ENCODE measurements at places on chromosomes 5 and 9.

DNA sequence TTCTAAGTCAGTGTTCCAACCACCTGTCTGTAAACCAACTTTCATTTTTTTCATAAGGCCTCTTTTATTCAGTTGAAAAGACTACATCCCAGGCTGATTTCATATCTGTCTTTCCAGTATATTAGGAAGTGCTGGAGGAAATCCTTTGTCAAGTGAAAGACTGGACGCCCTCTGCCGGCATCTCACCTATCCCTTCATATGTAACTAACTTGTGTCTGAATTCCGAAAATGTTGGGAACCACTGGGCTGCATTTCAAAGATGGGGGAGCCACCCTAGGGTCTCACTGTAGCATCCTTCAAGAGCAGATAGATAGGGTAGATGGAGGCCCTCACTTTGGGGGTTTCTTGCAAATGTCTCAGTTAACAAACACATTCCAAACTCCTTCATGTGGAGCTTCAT lies 569.8 kb downstream of the CTNND2 start:
- DNase-seq, result no peak

DNA sequence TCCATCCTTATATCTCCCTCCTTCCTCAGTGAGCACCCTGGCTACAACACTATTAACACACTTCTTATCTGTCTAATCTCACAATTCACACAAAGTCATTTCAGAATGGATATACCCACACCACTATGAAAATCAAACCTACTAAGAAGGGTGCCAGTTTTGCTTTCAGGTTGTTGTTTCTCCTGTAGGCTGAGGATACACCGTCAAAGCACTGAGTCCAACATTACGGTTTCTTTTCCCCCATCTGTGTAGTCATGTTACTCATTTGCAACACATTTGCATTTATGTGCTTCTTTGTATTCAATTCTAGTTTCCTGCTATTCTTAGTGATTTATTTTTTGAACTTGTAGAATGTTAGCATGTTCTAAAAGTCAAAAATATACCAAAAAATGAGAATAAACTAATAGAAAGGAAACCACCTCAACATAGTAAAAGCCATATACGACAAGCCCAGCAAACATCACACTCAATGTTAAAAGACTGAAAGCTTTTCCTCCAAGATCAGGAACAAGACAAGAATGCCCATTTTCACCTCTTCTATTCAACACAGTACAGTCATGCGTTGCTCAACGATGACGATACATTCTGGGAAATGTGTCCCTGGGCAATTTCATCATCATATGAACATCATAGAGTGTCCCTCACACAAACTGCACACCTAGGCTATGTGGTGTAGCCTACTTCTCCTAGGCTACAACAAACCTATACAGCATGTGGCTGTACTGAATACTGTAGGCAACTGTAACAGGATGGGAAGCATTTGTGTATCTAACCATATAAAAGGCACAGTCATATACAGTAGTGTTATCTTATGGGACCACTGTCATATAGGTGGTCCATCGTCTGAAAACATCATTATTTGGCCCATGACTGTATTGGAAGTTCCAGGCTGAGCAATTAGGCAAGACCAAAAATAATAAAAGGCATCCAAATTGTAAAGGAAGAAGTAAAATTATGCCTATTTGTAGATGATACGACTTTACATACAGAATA lies 6.3 kb downstream of the ROR2 start:
- no peak for DNase-seq

- DNase-seq, result no peak
Observed at GRCh38 chr9:112861638-112862555, 28.8 kb downstream of the SLC46A2 start.

- DNase-seq, result no peak
Observed at GRCh38 chr9:113993838-113994540, 84.1 kb downstream of the AMBP start.

GRCh38 chr5:110956913-110957813 lies 114.3 kb upstream of the TSLP start:
- DNase-seq, result no peak

- no peak for DNase-seq
Observed at GRCh38 chr9:97501177-97501971, at the start of gene TMOD1. TMOD1 (plus strand) TSS chr9:97501666; CDS start chr9:97524189, 22,523 bp downstream.

GRCh38 chr5:2895876-2896275 lies 144.4 kb upstream of the IRX2 start:
- no peak for DNase-seq

DNA sequence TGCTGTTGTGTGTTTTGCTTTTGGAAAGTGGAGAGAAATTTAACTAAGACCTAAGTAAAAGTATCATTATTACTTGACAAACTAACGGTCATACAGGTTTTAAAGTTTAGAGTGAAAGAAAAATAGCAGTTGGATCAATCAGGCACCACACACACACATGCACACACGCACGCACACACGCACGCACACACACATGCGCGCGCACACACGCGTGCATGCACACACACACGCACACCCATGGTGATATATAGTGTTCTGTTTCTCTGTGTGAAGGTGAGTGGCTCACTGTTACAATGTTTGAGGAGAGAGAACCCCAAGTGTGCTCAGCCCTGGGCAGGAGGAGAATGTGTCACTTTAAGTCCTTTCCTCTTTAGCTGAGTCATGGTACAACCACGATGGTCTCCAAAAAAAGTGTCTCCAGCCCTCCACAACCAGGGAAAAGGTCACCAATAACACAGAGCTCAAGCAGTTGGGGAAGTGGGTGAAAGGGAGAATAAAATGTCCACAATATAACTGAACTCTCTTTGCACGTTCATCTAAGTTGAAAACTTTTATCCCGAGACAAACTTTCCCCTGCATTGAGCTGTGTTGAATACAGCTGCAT lies 3.2 kb downstream of the ZNF366 start:
- DNase-seq, result no peak

- DNase-seq, result no peak
Observed at GRCh38 chr5:103891151-103891550, 328.6 kb upstream of the NUDT12 start.

GRCh38 chr9:127520941-127521918 lies 69.9 kb downstream of the LRSAM1 start:
- DNase-seq, result no peak

DNA sequence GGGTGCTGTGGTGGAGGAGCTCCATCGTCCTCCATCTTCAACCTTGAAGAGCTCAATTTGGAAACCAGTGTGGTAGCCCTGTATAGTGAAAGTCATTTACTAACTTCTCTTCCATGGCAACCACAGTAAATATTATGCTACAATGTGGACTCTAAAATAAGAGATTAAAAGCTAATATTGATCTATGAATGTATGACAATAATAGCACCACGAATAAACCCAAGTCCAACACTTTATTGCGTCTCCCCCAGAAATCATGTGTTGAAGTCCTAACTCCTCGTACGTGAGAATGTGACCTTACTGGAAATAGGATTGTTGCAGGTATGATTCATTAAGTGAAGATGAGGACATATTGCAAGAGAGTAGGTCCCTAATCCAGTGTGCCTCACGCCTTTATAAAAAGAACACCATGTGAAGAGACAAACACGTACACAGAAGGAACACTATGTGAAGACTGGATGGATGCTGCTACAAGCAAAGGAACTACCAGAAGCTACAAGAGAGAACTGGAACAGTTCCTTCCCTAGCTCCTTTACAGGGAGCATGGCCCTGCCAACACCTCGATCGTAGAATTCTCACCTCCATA lies 276.2 kb downstream of the PDE4D start:
- DNase-seq, result no peak

- no peak for DNase-seq
Observed at GRCh38 chr9:116124472-116125040, 29.0 kb upstream of the PAPPA start.

DNA sequence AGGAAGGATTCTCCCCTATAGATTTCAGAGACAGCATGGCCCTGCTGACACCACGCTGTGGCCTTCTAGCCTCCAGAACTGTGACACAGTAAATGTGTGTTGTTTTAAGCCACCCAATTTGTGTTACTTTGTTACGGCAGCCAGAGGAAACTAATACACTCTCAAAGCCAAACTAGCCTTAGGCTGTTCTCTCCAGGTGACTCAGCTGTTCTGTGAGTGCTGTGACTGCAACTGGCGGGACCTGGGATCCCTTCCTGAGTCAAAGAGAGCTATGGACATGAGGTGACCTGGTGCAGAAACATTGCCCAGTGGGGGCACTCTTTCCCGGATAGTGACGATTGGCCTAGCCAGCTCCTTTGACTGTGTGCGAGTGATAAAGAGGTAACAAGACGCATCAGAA lies 14.0 kb upstream of the MLANA start:
- no peak for DNase-seq

DNA sequence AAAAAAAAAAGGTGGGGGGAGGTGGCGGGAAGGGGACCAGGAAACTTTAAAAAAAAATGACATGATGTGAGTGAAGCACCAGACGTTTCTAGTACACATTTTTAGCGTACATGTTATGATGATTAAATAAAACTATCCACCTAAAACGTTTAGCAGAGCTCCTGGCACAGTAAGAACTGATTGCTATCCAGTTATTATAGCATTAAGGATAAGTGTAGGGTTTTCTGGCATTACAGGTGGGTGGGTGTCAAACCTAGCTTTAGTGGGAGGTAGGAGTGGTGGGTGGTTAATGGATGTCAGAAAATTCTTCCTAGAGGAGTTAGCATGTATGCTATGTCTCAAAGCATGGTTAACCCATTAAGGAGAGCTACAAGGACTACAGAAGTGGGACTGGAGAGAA lies 2329.5 kb downstream of the MAT2B start:
- DNase-seq, result no peak

- no peak for DNase-seq
Observed at GRCh38 chr9:126893079-126893478, 21.5 kb upstream of the RALGPS1 start.

- DNase-seq, result no peak
Observed at GRCh38 chr5:132754111-132754510, 6.9 kb downstream of the CCNI2 start.

DNA sequence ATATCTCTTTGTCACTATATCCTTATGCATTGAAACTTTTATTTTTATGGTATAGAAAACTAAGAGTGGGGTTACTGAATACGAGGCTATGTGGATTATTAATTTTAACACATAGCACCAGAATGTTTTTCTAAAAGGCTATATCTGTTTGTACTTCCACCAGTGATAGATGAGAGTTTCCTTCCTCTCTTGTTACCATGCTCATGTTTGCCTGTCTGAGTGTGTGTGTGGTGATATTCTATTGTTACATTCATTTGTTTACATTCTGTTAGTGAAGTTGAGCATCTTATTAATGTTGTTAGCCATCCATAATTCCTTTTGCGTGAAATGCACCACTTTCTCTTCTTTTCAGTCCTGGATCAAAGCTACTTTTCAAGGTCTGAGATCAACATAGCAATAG lies 54.1 kb upstream of the ALDH1A1 start:
- no peak for DNase-seq

DNA sequence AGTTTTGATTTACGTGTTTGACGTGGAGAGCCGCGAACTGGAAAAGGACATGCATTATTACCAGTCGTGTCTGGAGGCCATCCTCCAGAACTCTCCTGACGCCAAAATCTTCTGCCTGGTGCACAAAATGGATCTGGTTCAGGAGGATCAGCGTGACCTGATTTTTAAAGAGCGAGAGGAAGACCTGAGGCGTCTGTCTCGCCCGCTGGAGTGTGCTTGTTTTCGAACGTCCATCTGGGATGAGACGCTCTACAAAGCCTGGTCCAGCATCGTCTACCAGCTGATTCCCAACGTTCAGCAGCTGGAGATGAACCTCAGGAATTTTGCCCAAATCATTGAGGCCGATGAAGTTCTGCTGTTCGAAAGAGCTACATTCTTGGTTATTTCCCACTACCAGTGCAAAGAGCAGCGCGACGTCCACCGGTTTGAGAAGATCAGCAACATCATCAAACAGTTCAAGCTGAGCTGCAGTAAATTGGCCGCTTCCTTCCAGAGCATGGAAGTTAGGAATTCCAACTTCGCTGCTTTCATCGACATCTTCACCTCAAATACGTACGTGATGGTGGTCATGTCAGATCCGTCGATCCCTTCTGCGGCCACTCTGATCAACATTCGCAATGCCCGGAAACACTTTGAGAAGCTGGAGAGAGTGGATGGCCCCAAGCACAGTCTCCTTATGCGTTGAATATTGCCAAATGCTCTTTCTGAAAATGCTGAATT lies 850 bp downstream of the RRAGA start:
- no peak for DNase-seq
